Activated CD4-positive, CD25-positive, alpha-beta regulatory T cell treated with anti-CD3 and anti-CD28 coated beads, Interleukin-2, amount 50 U/mL, for 16 hours (primary cell): ENCODE measurements at places on chromosomes 1 and 21.

DNA sequence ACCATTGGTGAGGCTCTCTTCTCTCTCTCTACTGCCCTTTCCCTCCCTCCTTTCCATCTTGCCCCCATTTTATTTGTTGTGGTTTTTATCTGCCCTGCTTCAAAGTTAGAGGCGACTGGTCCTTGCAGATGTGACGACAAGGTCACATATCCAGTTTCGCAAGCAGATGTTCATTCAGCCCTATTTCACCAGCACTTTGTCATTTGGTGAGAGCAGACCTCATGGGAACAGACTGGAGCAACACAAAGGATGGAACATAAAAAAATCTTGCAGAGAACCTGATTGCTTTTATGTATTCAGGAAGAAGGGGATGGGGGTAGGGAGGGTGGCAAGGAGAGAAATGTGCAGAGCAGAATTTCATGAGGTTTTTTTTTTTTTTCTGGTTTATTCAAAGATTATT lies 84.3 kb downstream of the ELAVL4 start:
- no peak for DNase-seq

- DNase-seq = no peak
Observed at GRCh38 chr1:21924503-21925005, 12.6 kb downstream of the HSPG2 start.

DNA sequence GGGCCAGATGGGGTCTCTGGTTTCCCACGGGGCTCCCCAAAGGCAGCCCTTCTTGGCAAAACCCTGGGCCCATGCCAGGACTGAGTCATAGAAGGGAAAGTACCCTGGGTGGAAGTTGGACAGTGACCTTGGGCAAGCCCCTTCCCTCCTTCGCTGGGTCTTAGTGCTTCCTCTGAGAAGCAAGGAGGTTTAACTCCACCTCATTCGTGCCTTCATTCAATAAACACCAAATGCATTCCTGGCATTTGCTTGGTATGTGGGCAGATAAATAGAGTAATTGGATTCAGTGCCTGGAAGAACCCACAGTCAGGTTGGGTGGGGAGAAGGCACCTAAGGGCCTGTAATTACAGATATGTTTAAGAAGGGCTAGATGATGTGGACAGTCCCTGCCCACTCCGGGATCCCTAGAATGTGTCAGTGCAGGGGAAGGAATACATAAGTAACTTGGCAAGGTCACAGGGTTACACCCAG lies 36.3 kb upstream of the CITED4 start:
- DNase-seq = no peak

- no peak for DNase-seq
Observed at GRCh38 chr1:157437296-157437695, 115.0 kb downstream of the FCRL5 start.

DNA sequence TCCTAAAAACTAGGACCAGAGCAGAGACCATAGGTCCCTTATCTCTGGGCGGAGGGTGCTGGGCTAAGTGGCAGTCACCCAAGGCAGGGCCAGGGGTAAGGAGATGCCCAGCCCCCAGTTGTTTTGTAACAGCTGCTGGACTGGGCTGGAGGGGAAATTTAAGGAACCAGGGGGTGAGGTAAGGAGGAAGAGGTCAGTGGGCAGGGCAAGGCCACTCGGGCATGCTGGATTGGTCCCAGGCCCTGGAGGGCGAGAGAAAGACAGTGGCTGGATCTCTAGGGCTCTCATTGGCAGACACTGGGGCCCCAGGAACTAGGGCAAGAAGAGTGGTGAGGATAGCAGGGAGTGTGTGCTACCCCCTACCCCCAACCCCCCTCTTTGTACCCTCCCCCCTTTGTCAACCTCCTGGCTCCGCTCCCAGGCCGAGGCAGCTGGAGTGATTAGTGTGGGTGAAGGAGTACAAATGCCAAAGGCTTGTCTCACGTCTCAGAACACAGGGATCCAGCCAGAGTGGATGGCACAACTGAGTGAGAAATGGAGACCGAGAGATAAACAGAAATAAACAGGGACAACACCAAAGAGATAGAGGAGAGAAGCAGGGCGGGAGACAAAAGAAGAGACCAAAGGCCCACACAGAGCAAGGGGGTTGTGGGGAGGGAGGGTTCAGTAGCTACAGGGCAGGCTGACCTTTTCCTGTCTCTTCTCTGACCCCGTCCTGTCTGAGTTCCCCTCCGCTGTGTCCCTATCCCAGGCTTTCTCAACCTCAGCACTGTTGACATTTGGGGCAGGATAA lies 20.5 kb upstream of the THRAP3 start:
- DNase-seq = no peak

DNA sequence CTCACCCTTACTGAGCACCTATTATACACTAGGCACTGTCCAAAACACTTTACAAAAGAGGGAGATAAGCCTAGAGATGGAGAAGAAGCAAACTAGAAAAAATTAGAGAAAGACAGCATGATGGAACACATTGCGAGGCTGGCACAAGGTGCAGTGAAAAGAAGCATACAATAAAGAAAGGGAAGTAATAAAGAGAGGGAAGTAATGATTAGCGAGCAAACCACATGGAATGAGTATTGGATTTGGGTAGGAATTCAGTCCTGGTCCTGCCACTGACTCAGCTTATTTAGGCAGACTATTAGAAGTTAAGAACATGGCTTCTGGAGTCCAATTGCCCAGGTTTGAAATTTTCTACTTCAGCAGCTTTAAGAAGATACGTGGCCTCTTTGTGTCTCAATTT lies 32.6 kb upstream of the FNBP1L start:
- no peak for DNase-seq

GRCh38 chr1:38581396-38581795 lies 278.2 kb downstream of the RRAGC start:
- no peak for DNase-seq

DNA sequence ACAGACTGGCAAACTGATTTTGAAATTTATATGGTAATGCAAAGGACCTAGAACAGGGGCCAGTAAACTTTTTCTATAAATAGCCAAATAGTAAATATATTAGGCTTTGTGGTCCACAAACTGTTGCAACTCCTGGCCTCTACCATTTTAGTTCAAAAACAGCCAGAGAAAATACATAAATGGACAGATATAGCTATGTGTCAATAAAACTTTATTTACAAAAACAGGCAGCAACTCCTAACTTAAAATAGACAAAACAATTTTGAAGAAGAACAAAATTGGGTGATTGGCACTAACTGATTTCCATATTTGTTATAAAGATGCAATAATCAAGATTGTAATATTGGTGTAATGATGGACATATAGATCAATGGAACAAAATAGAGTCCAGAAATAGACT lies 6.7 kb upstream of the TRAF5 start:
- DNase-seq = no peak

GRCh38 chr1:223386013-223386412 lies 7.2 kb upstream of the CCDC185 start:
- no peak for DNase-seq

DNA sequence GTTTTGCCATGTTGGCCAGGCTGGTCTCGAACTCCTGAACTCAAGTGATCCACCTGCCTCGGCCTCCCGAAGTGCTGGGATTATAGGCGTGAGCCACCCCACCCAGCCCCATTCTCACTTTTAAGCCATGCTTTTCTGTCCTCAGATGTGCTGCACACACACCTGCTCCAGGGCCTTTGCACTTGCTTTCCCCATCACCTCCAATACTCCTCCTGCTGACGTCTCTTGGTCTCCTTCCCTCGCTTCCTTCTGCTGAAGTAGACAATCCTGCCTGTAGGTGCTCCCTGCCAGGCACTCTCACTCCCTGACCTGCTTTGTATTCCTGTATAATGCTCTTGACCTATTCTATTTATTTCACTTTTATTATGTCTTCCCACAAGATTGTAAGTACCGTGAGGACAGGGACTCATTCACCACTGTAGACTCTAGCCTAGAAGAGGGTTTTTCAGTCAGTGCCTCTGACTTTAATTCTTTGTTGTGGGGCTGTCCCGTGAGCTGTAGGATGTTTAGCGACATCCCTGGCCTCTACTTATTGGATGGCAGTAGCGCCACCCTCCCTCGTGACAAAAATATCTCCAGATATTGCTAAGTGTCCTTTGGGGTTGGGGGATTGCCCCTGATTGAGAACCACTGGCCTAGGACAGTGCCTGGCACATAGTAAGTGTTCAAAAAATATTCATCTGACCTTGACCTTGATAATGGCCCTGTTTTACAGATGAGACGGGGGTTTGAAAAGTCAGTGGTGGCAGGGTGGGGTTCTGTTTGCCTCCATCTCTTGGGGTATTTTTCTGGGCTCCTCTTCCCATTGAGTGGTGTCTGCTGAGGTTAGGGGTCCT lies 4.6 kb downstream of the TNFRSF1B start:
- no peak for DNase-seq

- DNase-seq = no peak
Observed at GRCh38 chr1:151994956-151995355, 1.3 kb upstream of the S100A10 start.

GRCh38 chr21:42531771-42532170 lies 18.1 kb downstream of the SLC37A1 start:
- DNase-seq = no peak

DNA sequence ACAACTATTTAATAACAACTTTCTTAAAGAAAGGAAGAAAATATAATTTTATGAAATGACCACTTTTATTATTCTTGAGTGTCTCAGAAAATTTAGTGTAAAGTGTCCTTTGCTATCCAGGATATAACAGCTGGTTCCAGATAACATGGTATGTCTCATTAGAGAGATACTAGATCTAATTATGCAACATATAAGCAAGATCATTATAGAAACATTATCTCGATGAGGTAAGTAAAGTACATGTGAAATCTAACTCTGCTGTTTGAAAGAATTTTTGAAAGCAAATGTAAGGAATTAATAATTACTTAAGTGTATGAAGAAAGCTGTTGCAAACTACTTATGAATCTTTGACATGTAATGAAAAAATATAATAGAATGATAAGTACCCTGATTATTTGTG lies 887.4 kb upstream of the CXADR start:
- no peak for DNase-seq

DNA sequence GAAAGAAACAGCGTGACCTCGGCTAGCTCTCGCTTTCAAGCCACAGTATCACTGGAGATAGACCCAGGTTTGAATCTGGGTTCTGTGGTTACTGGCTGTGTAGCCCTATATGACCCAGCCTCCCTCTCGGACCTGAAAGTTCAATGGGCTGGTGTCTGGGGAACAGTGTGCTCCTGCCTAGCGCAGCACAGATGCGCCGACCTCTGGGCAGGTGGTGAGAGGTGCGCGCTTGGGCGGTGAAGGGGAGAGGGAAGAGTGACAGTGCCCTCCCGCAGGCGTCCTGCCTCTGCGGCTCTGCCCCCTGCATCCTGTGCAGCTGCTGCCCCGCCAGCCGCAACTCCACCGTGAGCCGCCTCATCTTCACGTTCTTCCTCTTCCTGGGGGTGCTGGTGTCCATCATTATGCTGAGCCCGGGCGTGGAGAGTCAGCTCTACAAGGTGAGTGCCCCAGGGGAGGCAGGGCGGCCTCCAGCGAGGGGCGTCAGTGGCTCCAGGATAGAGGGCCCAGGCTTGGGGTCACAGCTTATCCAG lies 10.5 kb downstream of the SERINC2 start:
- no peak for DNase-seq

DNA sequence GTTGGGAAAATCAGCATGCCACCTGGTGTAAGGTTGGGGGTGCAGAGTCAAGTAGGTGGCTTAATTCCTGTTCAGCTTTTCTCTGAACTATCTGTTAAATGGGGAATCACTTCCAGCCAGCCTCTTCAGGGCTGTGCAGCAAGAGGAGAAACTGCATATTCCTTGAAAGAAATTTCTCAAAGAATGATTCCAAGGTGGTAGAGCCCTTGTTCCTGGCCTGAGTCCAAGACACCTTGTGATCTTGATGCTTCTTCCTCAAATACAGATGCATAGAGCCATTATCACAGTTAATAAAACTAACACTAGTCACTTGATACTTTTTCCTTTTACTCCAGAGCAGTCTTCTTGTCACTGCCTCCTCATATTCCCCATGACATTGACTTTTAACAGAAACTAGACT lies 5.2 kb downstream of the TXLNA start:
- DNase-seq = no peak

GRCh38 chr1:185920602-185921001 lies 186.4 kb downstream of the HMCN1 start:
- no peak for DNase-seq
